Hepatocyte (in vitro differentiated cells): ENCODE measurements at places on chromosomes 4 and X.

GRCh38 chrX:5086388-5086787 is 1142.3 kb downstream of the NLGN4X start:
- no peak for DNase-seq

DNA sequence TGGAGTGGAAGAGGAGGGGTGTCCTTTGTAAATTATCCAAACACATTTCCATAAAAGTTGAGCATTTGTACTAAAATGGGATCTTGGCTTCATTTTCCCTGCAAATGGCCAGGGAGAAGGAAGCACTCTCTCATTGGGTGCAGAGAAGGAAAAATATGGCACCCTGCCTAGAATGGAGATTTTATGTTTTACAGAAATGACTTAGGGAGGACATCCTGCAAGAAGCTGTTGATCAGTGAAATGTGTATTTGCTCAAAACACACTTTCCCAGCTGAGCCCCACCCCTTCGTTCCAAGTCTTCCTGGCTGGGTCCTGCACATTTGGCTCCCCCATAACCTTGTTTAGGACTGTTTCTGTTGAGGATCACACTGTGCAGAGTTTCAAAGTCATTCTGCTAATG is 213.5 kb upstream of the TAPT1 start:
- DNase-seq, result peak; percentile 6

DNA sequence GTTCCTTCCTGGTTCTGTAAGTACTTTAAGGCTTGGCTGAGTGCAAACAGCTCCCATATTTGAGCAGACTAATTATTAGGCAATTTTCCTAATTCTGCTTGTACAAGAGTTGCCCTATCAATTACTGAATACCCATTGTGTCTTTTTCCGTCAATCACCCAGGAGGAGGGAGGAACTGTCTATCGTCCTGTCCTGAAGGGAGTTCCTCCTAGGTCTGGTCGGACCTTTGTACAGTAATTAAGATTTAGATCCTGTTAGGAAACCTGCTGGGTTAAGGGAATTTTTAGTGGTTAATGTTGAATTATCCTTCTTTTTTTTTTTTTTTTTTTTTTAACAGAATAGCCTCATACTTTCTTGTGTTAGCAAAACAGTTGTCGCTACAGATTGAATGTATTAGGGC is 130.1 kb downstream of the KDM6A start:
- DNase-seq, result no peak

DNA sequence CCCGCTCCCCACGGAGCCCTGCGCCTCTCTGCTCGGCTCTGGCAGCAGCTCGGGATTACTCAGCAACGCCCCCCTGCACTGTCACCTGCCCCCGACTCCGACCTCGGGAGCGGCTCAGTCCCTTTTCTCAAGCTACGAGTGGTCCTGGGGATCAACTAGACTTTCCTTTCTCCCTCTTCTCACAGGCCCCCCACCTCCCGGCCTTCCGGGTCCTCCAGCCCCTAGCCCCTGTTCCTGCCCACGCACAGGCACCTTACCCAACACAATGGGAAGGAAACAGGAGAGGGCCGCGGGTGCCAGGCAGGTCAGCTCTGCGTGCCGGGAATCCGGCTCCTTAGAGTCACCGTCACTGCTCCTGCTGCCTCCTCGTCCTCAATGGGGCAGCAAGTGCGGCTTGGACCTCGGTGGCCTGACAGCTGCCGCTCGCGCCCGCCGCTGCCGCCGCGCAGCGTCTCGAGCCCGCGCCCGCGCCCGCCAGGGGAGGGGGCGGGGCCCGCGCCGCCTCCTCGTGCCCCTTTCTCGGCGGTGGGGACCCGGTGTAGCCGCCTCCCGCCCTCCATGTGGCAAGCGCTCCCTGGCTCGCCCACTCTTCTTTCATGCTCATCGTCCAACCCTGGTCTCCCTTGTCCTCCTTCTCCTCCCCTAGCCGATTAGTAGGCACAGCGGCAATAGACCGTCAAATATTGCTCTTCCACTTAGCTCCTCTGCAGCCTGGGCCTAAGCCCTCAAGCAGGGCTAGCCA is at the start of gene RAB9B:
Gene RAB9B (minus strand): TSS at position 455 of the 742 bp plus-strand sequence. CDS start 6,473 bp downstream, outside the sequence.
- DNase-seq, result peak; percentile 58

DNA sequence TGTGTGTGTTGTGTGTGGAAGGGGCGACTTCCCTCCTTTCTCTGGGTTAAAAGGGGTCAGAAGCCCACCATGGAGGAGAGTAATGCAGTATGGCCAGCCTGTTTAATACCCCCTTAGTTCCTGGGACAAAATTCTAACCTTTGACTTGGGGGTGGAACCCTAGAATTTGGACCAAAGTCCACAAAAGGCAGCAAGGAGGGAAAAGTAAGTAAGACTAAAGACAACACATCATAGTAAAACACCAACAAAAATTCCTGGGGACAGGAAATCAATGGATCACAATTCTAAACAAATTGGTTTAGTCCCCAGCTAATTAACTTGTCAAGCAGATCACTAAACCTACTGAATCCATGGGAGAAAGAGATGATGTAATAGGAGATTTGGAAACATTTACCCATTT is 3.1 kb downstream of the AMOT start:
- DNase-seq, result no peak

DNA sequence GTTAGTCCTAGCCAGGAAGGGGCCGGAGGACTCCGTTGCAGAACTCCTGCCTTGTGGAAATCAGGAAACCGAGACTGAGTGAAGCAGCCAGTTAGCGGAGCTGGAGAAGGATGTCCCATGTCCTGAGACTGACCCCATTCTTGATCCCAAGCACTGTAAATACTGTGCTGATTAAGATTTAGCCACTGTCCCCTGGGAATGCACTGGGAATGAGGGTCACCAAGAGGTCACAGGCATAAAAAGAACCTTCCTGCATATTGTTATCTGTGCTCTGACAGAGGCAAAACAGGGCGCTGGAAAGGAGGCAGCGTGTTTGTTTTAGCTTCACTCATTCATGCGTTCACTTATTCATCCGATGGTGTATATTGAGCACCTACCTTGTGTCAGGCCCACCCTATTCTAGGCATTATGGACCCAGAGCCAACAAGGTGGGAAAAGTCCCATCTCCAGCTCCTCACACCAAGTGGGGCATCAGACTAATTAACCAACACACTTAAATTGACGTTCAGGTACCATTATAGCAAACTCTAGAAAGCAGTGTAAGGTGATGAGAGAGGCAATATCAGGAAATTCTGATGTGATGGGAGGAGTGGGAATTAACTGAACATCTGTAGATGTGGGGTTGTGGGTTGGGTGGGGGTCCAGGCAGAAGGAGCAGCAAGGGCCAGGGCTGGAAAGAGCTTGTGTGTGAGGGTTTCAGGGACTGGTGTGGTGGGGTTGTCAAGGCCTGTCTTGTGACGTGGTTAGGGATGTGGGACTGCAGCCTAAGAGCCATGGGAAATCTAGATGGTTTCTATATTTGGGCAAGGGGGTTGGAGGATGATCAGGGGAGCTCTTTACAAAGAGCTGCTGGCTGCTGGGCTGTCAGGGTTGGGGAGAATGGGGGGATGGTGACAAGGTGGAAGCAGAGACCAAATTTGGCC is 10.6 kb upstream of the SLC2A9 start:
- no peak for DNase-seq
